Right renal cortex interstitium (tissue), 3 donors: ENCODE measurements at places on chromosomes 6 and 20. TPM values are rescaled to one million over a fixed set of nuclear protein-coding genes. Genes with fewer than 3 reads are reported as not detected.

DNA sequence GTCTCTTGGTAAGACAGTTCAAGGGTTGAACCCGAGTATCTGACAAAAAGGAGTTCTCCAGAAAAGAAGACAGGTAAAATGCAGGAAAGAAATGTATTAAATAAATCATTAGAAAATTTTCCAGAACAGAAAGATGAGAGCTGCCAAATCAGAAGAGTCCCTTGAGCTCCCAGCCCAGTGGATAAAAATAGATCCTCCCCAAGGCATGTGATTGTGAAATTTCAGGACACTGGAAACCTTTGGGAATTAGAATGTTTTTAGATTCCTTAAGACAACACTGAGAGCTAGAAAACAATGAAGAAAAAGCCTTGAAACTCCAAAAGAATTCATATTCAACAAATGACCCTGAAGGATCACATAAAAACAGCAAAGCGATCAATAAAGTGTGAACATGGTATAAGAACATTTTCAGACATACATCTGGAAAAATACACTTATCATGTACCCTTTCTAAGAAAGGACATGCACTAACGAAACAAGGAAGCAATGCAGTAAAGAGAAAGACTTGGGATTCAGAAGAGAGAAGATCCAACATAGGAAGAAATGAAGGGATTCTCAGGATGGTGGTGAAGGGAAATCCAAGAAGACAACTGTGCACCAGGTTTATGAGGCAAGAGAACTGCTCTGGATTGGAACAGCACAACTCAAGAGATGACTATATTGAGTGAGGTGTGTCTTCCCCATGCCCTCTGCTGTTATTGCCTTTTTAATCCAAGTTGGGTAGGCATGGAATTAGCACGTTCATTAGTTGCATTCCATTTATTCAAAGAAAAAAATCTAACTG, 390.4 kb downstream of the SYNE1 start:
- DNase-seq, result no peak

GRCh38 chr6:143941852-143942627, 66.0 kb downstream of the PLAGL1 start:
- no peak for DNase-seq

DNA sequence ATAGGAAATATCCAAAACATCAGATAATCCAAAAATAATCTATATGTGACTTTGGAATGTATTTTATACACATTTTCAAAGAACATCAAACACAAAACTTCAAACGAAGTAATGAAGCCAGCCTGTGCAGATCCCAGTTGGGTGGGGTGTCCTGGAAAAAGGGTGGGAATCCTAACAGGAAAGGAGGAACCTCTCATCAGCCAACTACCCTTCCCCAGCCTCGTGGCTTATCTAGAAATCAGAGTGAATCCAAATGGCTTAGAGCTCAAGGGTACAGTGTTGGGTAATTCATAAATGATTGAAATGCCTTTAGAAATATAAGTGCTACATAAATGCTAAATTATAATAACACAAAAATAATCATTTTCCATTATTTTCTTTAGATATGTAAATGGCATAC, 115.1 kb upstream of the SOX4 start:
- DNase-seq, result no peak

GRCh38 chr20:23242104-23242503, 108.5 kb upstream of the NXT1 start:
- no peak for DNase-seq

DEFB124 gene
- not detected for polyA plus RNA-seq
